ENCODE measurements at places on chromosomes 16 and 17.

DNA sequence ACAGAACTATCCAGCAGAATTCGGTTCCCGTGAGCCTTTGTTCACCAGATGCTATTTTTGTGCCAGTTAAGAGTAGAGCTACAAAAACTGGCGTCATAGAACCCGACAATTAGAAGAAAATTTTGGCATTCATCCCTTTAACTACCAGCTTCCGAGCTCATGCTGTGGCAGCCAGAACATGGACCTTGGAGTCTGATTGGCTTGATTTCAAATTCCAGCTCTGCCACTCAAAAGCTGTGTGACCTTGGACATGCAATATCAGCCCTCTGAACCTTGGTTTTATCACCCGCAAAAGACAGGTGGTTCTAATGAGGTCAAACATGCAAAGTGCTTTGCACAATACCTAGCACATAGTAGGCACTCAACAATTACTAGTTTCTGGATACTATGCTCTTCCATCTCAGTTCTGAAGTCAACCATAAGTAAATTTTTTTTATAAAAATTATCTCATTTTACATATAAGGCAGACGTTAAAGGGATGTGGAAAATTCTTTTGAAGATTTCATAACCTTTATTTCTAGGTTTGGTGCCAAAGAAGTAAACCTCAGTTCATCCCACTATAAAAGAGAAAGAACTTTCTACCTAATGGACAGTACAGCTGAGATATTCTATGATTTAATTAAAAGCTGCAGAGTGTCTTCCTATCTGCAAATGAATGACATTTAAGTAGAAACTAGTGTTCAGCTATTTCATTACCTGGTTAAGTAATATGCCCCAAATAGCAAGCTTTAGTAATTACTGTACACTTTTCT lies 331.5 kb downstream of the HAPSTR1 start:
- DNase-seq: no peak

DNA sequence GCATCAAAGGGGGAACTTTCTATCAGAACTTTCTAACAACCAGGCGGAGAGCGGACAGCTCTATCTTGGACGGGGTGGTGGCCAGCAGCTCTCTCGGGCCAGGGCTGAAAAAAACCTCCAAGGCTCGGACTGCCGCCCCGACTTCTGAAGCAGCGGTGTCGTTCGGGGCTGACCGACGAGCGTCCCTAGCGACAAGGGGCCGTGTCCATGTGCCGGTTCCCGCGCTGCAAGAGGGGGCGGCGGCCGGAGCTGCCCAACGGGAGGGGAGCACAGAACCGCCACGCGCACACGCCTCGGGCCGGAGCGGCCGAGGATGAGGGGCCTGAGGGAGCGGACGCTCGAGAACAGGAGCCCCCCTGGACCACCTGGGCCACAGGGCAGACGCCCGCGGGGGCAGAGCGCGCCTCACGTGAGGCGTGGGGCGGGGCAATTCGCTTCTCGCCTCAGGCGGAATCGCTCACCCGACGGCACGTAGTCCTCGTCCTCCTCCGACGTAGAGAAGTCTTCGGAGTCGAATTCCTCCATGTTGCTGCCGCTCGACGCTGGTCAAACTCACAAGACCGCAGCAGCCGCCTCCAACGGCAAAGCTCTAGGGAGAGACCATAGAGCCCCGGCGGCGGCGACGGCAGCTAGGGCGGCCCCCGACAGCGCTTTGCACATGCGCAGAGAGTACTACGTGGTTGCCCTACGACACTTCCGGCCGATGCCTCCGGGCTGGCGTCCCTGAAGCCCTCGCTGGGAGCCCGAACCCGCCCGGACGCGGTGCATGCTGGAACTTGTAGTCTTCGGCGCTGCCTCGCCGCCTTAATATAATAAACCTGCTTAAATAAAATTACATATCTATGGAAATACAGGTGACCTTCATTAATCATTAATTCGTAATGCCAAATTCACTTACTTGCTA lies at the start of gene CFDP1:
TSS of gene CFDP1 (minus strand) at position 676 of the 904 bp plus-strand sequence. CDS start at position 525, 151 bp downstream.
- peak; percentile 88 for DNase-seq

DNA sequence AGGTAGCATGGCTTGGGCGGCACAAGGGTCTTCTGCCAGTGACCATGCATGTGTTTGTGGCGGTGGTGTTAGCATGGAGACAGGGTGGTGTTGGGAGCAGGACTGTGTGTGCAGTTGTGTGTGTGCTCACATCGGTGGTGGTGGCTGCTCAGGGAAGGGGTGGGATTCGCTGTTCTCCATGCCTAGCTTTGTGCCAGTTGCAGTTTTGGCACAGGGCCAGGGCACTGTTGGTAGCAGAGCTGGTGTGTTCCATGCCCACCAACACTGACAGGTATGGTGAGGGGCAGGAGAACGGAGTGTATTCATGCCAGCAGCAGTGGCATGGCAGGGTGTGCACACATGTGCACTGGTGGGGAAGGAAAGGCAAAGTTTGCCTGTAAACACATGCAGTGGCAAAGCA lies 77.3 kb upstream of the TEKT1 start:
- no peak for DNase-seq

- no peak for DNase-seq
These were observed 10.3 kb downstream of the PIEZO1 start for GRCh38 chr16:88774544-88775393.

GRCh38 chr17:63517825-63518534 lies 5.2 kb upstream of the KCNH6 start:
- no peak for DNase-seq

- no peak for DNase-seq
These were observed 635 bp upstream of the AATF start for GRCh38 chr17:36947922-36948716.

GRCh38 chr17:60823515-60823914 lies 145.9 kb downstream of the BCAS3 start:
- DNase-seq: no peak

DNA sequence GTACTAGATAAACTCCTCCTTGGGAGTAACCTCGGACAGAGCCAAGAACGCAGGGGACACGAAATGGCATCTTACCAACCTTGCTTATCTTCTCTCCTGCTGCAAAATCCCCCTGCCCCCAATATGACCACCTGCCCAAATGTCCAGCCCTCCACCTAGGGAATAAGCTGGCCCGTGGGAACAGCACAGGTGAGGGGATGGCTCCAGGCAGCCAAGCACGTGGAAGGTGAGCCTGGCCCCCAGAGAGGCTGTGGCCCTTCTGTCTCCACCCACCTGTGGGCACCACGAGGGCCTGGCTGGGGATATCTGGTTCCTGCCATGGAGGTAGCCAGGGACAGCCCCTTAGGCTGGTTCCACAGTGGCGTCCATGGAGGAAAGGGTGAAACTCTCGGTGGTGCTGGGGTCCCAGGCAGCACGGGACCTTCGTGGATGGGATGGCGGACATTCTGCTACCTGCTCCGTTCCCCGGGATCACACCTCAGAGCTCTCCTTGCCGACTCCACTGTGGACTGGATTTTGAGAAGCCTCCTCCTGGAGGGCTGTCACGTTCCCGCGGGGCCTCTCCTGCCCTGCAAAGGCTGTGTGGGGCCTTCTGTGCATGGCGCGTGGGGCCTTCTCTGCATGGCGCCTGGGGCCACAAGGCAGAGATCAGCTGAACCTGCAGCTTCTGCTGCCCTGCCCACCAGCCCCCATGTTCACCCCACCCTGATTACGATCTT lies 388.5 kb upstream of the TNRC6C start:
- DNase-seq: no peak

- DNase-seq: no peak
These were observed 123.0 kb upstream of the GNAO1 start for GRCh38 chr16:56068314-56068713.

DNA sequence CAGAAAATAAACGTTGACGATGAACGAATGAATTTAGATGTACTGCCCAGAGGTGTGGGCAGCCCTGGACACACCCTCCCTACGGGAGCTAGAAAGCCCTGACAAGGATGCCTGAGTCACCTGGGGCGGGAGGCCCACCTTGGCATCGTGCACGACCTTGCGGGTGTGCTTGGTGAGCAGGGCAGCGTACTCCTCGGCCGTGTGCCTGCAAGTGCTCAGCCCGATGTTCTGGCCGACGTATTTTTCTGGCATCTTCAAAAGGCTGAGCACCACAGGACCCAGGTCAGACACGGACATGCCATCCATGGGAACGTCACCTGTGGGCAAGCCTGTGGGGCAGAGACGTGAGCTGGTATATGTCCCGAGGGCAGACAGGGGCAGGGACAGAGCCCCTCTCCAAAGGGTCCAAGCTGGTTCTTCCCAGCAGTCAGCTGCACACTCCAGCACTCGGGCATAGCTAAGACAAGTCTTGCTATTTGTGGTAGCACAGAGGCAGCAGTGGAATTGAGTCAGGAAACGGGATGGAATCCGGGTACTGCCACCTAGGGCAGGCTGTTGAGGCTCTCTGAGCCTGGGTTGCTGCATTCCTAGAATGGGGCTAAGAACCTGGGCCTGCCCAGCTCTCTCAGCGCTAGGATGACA lies 10.8 kb downstream of the NMRAL1 start:
- DNase-seq: no peak

- DNase-seq: no peak
These were observed 2.0 kb upstream of the ELMO3 start for GRCh38 chr16:67196881-67197280.

DNA sequence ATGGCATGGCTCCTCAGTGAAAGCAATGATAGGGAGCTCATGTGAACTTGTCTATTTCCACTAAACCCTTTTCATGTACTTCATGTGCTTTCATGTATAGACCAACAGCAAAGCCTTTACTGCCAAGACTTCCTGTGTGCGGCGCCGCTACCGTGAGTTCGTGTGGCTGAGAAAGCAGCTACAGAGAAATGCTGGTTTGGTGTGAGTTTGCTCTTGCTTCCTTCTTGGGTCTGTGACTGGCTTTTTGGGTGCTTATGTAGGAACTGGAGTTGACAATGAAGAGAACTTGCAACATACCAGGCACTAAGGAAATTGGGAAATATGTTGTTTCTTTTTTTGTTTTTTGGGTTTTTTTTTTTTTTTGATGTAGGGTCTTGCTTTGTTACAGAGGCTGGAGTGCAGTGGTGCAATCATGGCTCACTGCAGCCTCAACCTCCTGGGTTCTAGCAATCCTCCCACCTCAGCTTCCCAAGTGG lies 5.7 kb downstream of the SNX11 start:
- DNase-seq: no peak

DNA sequence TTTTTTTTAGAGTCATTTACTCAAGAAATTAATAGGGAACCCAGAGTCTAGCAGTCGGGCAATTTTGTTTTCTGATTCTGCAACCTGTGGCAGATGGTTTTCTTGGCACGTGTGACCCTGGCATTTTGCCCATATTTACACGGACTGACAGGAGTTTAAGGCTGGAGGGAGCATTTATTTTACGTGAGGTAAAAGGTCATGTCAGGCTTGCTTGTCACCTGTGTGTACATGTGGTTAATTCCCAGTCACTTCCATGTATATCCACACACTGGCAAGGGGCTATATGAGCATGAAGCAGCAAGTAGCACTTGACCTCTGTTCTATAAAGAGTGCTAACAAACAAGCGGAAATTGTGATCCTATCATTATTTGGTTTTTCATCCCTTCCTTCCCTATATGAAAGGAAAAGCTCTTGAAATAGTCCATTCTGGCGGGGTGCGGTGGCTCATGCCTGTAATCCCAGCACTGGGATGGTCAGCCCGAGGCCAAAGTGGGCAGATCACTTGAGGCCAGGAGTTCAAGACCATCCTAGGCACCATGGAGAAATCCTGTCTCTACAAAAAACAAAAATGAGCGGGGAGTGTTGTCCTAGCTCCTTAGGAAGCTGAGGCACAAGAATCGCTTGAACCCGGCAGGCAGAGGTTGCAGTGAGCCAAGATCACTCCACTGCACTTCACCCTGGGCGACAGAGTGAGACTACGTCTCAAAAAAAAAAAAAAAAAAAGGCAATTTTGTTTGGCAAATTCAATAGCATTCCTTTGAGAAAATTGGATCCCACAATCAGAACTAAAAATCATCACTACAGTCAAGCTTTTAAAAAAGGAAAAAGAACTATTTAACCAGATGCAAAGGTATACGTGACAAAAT lies 2.1 kb downstream of the SPAG9 start:
- no peak for DNase-seq

DNA sequence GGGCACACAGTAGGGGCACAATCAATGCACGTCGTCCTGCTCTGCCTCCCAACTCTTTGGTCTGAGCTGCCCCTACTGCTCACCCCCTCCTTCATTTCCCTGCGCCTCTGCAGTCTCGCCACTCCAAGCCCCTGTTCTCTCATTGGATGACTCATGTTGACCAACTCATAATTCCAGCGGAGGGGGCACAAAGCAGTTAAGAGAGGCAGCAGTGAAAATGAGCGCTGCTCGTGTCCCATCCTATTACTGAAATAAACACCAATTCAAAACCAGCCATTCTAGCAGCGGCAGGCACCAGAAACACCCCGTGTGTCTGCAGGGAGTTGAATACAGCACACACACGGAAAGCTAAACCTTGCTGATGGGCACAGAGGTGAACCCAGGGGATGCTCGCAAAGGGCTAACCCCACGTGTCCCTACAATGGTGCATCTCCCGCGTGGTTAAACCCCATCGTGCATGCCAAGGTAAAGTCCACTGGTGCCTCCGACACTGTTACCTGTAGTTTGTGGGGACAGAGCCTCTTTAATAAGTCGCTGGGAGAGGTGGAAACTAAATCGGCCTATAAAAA lies 310.4 kb downstream of the XYLT1 start:
- no peak for DNase-seq

DNA sequence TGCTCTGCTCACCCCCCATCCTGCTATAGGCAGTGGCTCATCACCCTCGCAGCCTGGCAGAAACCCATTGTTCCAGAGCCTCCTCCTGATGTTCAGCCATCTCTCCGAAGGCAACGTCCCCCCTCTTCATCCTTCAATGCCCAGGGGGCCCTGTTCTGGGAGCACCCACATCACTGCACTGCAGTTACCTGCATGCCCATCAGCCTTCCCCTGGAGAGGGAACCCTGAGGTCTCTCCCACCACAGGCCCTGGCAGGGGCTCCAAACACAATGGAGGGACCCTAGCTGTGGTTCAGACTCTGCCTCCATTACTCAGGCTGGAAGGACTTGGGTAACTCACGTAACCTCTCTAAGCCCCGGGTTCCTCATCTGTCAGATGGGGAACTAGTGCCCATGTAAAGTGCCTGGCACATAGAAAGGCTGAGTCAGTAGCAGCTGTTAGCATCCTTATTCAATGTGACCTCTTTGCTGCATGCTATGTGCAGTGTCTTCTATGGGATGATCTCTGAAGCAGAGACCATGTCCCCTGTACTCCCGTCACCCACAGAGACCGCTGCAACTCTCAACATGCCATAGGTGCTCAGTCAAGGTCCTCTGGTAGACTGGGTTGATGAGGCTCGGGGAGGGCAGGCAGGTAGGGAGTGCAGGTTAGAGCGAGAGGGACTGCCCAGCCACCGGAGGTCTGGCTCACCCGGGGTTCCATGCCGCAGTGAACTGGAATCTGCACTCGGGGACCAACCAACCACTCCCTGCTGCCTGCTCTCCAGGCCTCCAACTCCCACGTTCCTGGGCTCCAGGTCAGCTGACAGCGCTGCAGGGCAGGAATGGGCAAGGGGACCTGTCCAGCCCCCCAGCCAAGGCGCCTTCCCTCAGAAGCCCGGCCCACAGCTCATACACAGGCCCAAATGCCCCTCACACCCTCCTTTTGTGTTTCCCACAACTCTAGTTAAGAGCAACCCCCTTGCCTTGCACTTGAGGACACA lies 233.2 kb downstream of the ZNF423 start:
- no peak for DNase-seq

- no peak for DNase-seq
These were observed 8.8 kb downstream of the CMTM2 start for GRCh38 chr16:66587881-66588600.

Measured in activated CD8-positive, alpha-beta memory T cell treated with anti-CD3 and anti-CD28 coated beads for 48 hours (primary cell).